ENCODE measurements at places on chromosomes 13 and 19.

- ATAC-seq: no peak
Observed at GRCh38 chr13:80069374-80069773, 271.6 kb downstream of the SPRY2 start.

- no peak for ATAC-seq
Observed at GRCh38 chr13:40193286-40194223, 472.9 kb downstream of the FOXO1 start.

- ATAC-seq: no peak
Observed at GRCh38 chr13:111990362-111990761, 76.6 kb upstream of the SOX1 start.

GRCh38 chr13:75690607-75691006, 54.5 kb downstream of the LMO7 start:
- no peak for ATAC-seq

- ATAC-seq: no peak
Observed at GRCh38 chr19:57016076-57016475, 103.7 kb upstream of the USP29 start.

- no peak for ATAC-seq
Observed at GRCh38 chr13:73198991-73199411, 140.2 kb downstream of the KLF5 start.

- ATAC-seq: no peak
Observed at GRCh38 chr19:42010245-42011126, 16.5 kb upstream of the ATP1A3 start.

DNA sequence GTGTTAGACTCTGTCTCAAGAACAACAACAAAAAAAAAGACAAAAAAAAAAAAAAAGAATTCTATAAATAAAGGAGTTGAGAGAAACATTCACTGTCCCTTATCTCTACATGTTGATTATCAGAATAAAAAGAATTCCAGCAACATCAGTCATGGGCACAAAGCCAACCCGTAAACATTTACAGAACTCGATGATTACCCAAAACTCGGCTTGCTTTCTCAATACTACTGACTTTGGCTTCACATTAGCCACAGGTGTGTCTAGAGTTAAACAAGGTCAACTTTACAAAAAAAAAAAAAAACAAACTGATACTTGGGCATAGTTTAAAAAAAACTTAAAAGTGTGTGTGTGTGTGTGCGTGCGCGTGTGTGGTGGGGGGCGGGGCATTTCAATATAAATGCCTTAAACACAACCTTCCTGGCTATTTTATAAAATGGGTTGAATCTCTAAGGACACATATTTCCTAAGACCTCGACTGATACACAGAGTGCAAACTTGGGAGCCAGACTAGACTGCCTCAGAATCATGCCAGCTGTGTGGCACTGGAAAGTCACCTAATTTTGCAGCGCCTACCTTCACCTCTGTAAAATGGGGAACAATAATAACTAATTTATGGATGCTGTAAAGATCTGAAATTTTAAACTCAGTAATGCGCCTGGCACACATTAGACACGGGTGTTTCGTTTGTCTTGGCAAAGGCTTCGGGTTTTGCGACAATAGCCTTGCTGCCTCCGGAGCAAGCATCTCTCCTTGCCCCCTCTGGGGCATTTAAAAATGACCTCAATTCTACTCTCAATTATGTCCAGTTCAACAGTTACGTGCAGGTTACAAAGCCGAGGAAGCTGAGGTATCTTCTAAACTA, 922 bp downstream of the EBPL start:
- ATAC-seq: no peak

- peak; percentile 28 for ATAC-seq
Observed at GRCh38 chr13:29081036-29081435, 260.9 kb downstream of the MTUS2 start.

GRCh38 chr19:39132344-39132969, 6.9 kb downstream of the PAK4 start:
- peak; percentile 64 for ATAC-seq

DNA sequence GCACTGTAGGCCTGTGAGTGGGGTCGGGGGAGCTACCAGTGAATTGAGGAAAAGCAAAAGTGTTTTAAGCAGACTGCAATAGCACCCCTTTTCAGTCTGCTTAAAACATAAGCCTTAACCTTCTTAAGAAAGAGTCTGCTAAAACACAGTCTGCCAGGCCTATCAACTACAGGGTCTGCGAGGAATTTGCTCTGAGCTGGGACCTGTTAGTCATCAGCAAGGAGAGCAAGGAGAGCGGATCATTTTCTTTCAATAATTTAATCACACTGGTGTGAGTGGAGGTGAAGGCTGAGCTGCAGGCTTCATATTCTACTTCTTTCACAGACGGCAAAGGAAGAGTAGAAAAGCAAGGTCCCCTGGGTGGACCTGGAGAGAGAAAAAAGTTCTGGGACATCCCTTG, 342.7 kb downstream of the ENOX1 start:
- ATAC-seq: no peak

GRCh38 chr13:49395451-49395865, 48.4 kb downstream of the CAB39L start:
- ATAC-seq: no peak

DNA sequence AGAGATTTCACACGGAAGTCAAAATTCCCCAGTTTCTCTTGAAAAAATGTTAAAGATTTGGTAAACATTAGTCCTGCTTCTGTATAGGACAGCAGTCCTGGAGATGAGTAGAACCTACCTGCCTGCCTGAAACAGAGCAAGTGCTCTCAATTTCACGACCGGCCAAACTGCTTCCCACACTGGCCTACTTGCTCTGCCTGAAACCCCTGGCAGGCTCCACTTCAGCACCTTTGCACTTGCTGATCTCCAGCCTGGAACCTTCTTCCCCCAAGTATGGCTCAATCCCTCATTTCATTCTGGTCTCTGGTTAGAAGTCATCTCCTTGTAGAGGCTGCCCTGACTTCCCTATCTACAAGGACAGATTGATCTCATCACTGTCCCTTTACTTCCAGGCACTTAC, 271.4 kb downstream of the DLEU7 start:
- ATAC-seq: no peak

DNA sequence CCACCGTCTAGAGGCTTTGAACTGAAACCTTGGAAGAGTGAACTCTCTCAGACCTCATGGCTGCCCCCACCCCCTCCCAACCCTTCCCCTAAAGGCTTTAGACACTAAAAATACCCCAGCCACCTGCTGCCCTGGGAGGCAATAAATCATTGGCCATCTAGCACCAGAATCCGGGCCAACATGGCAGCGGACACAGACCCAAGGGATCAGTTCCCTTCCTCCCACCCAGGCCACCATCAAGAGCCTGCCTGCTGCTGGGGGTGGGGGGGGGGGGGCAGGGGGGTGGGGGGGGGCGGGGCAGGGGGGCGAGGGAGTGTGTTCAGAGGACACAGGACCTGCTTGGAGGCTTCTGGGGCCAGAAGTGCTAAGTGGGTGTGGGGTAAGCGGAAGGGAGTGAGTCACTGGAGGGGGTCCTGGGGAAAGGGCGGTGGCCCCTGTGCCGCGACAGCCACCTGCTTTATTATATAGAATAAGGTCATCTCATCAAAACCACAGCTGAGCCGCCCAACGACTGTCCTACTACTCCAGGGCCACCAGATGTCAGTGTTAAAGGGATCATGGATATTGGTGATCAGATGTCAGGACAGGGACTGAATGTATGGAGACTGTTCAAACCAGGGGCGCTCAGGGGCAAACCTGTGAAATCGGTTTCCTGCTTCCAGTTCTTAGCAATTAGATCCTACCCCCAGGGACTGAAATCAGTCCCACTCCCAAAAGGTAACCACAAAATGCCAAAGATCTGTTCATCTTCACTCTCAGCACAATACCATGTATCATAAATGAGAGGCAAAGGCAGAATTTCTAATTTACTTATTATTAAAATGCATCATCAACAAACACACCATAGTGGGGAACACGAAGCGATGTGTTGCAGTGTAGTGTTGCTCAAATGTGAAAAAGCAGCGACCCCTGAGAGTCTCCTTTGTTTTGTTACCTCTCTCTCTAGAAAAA, 24.3 kb downstream of the ARL11 start:
- no peak for ATAC-seq

DNA sequence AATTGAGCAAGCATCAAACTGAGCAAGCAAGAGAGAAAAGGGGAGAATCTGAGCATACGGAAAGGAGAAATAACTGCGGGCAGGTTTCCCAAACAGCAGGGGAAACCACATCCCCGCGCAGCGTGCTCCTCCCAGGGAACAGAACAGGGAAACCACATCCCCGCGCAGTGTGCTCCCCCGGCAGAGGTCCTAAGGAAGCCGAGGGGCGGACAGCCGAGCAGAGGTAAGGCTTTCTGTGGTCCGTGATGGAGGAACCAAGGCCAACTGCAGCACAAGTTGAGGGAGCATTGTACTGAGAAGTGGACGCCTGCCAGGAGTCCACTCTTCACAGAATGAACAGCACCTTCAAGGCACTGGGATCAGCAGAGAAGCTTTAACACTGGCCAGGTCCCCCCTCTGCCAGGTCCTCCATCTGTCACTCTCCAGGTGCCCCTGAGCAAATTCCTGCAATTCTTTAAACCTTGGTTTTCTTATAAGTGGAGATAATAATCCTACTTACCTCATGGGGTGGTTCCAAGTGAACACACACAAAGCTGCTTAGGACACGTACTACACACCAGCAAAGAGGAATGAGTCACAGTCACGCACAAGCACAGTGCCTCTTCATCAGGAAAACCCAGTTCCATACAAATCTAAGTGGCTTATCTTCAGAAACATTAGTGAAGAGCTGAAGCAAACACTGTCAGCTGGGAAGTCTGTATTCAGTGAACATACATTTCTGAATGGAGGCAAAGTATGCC, 23.0 kb upstream of the LAMP1 start:
- ATAC-seq: no peak

- no peak for ATAC-seq
Observed at GRCh38 chr19:18795540-18795939, 4.4 kb upstream of the COMP start.

DNA sequence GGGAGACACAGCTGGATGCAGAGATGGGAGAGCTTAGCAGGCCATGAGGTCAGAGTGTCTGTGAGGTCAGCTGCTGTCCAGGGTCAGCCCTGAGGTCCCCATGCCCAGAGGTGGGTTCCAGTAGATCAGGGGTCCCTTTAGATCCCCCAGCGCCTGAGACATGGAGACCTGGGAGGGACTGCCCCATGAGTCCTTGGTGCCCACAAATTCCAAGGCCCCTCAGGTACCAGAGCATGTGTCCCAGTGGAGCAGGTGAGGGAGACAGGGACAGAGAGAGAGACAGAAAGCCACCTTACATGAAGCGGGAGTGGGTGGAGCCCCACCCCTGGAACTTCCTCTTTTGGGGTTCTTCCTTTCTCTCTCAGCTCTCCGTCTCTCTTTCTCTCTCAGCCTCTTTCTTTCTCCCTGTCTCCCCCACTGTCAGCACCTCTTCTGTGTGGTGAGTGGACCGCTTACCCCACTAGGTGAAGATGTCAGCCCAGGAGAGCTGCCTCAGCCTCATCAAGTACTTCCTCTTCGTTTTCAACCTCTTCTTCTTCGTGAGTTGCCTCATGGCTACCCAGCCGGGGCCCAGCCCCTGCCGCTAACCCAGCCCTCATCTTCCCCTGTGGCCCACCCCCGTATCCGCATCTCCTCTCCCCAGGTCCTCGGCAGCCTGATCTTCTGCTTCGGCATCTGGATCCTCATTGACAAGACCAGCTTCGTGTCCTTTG, at the start of gene CD37:
TSS of gene CD37 (plus strand) at position 336 of the 713 bp plus-strand sequence. CDS start at position 471, 135 bp downstream.
- ATAC-seq: peak; percentile 40

DNA sequence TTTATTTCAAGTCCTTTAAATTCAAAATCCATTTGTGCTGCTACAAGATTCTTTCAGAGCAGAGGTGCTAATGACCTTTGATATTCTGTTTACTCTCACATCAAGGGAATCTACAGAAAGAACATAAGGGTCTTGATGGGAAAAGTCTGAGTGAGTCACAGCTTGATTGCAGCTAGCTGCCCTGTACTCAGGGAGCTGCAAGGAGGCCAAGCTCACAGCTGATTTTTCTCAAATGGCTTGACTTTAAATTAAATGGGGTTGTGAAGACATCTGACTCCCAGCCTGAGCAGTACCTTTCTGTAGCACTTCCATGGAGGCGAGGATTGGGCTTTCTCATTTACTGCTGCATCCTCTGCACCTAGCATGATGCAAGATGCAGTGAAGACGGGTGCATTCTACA, 62.5 kb downstream of the RAP2A start:
- no peak for ATAC-seq

DNA sequence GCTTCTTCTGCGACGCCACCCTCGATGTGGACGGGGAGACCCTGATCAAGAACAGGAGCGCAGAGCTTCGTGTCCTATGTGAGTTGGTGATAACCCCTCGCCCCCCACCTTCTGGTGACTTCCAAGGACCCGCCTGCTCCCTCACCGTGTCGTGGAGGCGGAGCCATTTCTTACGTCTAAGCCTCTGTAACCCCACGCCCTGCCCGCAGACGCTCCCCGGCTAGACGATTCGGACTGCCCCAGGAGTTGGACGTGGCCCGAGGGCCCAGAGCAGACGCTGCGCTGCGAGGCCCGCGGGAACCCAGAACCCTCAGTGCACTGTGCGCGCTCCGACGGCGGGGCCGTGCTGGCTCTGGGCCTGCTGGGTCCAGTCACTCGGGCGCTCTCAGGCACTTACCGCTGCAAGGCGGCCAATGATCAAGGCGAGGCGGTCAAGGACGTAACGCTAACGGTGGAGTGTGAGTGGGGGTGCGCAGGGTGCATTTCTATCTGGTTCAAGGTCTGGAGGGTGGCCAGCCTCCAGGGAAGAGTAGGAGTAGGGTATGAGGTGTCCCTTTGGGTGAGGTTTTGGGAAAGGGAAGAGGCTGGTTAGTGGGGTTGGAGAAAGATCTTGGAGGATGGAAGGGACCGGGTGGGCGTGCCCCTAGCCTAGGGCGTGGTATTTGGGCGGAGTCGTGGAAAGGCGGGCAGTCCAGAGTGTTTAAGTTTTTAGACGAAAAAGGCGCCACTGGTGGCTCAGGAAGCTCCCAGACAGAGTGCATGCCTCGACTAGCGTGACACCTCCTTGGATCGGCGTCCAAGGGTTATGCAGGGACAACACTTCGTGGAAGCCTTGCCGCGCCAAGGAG, 3.3 kb downstream of the ICAM5 start:
- ATAC-seq: no peak

DNA sequence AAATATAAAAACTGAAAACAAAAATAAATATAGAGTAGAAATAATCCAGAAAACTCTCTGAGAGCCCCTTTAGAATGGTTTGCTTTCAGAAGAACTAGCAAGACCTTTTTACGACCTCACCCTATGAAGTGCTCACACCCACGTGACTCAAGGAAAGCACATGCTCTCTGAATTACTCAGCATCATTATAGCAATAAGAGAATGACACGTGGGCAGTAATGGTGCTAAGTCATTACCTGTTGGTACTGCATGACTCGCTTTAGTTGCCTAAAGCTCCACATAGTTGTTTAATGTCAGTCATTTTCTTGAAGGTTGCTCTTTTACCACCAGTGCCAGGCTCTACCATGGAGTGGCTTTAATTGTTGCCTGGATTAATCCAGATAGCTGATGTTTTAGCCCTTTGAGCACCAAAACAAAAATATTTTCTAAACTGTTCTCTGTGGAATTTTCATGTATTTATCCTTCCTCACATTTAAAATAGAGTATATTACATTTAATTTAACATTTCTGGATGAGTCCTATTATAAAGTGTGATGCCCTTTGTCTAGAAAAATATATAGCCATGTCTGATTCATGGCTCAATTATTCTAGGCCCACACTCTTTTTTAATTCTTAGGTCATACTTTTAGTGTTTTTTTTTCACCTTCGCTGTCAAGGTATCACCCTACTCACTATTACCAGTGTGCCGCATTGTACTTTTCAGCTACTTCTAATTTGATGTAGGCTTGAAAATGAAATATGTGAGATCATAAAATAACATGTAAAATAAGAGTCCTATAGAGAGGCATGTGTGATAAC, 56.8 kb downstream of the THSD1 start:
- peak; percentile 99 for ATAC-seq

- no peak for ATAC-seq
Observed at GRCh38 chr19:54154603-54155345, 4.7 kb downstream of the LENG1 start.

GRCh38 chr13:110245416-110245899, 61.5 kb downstream of the COL4A1 start:
- no peak for ATAC-seq
